ENCODE measurements at places on chromosomes 5 and 9.

DNA sequence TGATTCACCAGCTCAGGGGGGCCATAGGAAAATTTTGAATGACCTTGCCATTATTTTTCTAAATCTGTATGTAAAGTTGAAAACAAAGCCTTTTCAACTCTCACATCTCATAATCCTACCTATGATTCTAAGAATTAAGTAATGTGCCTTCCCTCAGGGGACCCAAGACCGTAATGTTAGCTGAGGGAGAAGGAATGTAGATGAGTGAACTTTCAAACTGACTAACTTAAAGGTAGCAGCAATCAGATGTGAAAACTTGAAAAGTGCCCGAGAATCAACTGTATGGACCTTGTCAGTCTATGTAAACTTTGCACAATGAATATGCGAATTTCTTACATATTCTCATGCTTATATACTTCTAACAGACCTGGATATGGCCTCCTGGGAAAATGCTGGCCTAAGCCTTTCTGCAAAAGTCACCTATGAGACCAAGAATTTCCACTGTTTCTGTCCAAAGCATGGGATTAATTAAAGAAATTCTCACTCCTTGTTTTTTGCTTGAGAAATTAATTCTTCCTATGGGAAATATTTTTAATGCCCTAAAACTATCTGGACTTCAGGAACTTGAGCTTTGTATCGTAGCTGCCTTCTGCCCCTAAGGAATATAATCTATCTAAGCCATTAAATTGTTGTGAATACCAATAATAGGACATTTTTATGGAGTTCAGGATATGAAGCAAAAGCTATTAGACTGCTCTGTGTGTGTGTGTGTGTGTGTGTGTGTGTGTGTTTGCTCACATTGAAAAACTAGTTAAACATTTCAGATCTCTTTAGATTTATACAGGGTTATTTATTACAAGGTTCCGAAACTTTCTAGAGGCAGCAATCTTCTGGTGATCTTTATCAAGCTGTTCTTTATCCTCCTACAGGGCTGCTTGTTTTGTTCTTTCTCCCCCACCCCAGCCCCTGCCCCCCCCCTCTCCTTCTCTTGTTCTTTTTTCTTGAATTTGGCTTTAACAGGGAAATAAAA, 169.1 kb upstream of the CLINT1 start:
- DNase-seq = no peak

- no peak for DNase-seq
These were observed 223.5 kb downstream of the GRIA1 start for GRCh38 chr5:153713943-153714342.

DNA sequence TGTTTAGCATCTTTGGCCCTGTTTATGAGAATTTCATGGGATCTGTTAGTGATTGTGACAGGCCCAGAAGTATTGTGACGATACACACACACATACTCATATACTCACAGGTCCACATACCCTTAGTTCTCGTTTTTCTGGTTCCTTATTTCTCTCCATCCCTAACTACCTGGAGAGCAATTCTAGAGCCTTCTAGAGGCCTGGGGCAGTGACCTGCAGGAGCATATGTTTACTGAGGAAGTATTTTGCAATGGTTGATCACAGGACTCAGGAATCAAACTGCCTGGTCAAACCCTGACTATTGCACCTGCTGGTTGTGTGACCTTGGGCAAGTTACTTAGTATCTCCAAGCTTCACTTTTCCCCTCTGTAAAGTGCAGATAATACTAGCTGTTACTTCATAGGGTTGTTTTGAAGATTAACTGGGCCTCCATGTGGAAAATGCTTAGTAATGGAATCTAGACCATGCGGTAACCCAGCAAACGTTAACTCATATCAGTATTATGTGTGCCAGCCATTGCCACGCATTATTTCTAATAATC, 8.7 kb downstream of the PAPPA start:
- DNase-seq = no peak

GRCh38 chr5:2806176-2806575, 54.7 kb upstream of the IRX2 start:
- no peak for DNase-seq

GRCh38 chr9:35168963-35169362, 7.2 kb downstream of the UNC13B start:
- DNase-seq = no peak

DNA sequence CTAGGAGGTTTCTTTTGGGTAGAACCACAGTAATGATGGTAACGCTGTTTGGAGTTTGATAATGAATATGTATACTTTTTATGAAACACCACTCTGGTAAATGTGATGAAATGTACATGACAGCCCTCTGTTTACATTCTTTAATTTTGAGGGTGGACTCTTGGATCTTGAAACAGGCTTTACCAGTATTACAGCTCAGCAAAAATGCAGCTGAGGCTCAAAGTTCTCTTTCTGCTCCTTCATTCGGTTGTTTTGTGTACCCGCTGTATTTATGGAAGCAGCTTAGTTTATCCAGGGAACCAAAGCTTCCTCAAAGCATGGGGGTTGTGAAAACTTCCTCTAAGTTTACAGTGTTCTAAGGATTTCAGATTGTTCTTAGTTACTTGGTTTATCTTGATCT, 11.1 kb downstream of the GAPVD1 start:
- no peak for DNase-seq

DNA sequence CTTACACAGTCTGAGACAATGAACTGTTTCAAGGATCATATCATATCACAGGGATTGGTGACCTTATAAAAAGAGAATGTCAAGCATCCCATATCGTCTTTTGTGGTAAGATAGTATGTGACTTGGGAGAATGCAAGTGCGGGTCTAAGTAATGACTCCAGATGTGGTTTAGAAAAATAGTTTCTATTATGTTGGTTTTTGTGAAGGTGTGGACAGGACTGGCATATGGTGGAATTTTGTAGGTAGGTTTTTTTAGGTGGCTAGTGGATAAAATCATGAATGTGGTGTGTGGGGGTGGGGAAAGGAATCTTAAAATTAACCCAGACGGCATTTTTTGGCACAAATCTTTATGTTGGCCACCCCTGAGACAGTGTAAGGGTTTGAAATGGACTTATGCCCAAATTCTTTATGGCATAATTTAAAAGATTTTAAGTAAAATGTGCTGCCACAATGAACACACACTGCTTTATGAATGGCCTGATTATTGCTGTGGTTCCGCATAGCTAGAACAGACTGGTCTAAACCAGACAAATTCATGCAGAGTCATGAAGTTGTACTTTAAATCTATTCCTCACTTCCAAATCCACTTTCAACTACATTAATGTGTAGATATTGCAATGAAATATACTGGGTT, 204.8 kb upstream of the HAPLN1 start:
- DNase-seq = no peak

- DNase-seq = no peak
These were observed 7.8 kb downstream of the MRPS2 start for GRCh38 chr9:135508211-135508820.

DNA sequence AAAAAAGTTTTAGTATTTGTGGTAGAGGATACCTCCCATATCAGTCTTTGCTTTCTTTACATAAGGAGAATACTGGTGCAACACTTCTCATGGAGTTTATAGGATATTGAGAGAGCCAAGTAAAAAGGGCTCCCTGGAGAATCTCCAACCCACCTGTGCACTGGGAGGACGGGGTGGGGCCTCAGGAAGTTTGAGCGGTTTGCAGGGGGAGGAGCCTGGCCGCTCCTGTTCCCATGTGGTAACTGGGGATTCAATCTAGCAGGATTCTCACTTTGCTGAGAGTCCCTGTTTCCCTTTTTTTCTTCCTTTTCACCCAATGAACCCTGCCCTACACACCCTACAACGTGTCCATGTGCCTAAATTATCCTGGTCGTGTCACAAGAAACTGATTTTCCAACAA, 82.8 kb downstream of the APTX start:
- DNase-seq = no peak

DNA sequence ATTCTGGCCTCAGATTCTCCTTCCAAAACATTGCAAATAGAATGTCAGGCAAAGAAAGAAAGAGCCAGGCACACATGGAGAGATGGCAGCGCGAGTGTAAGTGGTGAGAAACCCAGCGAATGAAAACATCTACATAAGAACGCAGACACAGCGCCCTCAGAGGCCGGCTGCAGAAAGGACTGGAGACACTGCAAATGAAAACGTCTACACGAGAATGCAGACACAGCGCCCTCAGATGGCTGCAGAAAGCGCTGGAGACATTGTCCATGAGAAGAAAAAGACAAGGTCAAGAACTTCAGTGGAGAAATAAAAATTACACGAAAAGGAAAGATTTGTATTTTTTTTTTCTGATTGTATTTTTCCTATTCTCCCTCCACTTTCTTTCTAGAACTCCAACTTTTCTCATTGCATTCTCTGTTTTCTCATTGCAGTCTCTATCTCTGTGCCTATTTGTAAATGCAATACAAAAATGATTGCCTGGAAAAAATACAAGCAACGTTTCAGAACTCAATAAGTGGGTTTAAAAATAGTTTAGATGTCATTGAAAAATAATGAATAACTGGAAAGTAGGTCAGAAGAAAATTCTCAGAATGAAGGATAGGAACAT, 117.9 kb upstream of the LPCAT1 start:
- DNase-seq = peak; percentile 85

DNA sequence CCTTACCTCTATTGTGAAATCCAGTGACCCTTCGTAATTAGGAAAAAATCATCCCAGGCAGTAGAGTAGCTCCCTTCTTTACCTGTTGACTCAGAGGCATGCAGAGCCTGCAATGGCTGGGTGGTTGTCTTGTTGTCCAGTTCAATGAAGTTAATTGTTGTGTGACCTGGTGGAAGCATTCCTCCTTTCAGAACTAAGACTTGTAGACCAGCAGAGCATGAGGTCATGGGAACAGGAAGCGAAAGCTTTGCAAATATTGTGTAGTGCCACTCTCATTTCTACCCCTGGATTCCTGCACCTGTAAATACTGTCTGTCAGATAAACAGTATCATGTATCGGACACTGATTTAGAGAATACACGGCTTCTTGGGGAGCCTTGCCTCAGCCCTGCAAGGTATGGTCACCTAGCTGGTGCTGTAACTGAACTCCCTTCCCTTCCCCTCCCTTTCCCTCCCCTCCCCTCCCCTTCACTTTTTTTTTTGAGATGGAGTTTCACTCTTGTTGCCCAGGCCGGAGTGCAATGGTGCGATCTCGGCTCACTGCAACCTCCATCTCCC, 5.7 kb upstream of the PRXL2C start:
- no peak for DNase-seq

DNA sequence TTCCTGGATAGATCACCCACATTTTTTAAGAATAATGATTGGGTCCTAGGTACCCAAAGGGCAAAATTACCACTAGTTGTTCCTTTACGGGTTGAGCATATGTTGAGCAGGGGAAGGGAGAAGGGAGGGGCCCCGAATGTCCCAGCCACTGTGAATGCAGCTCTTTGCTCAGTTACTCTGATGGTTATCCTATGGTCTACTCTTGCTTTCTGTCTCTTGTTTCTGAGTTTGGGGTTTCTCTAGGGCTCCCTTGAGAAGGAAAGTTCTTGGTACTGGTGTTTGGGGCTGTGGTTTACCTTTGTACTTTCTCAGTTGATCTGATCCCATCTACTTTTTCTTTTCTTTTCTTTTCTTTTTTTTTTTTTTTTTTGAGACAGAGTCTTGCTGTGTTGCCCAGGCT, 55.6 kb downstream of the ALG2 start:
- no peak for DNase-seq

DNA sequence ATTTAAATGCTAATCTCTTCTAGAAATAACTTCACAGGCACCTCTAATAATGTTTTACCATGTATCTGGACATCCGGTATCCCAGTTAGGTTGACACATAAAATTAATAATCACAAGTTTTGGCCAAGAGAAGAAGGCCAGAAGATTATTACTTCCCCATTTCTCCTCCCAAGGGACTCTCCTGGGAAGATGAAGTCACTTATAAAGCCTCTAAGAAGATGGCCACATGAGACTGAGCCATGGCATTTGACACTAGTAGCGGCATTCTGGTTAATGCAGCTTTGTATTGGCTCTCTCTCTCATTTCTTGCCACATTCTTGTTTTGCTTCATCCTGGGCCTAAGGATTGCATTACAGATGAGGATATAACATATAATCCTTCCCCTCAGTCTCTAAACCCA, 34.5 kb upstream of the RASA1 start:
- no peak for DNase-seq

DNA sequence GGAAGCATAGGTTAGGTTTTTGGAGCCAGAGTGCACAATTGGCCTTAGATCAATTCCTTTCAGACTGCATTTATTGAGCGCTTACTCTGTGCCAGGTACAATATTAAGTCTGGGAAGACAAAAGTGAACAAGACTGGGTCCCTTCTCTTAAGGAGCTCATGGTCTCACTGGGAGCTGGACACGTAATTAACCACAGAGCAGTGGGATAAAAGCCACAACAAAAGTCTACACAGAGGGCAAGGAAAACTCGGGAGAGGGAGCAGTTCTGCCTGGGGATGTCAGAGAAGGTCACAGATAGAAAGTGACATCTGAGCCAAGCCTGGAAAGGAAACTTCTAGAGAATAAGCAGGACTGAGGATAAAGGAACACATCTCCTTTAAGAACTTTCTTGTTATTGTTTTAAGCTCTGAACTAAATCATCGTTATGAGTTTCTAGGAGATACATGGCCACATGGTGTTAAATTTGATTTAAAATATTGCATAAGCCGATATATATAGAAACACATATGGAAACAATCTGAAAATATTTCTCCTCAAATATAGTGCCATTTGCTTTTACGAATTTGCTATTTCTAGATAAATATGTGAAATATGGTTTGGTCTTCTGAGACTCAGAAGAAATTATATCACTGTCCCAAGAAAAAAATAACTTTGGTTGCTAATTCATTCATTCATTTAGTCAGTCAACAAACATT, 40.1 kb upstream of the PDE8B start:
- no peak for DNase-seq

GRCh38 chr5:9411142-9411541, 134.7 kb downstream of the SEMA5A start:
- no peak for DNase-seq

- DNase-seq = no peak
These were observed 258.4 kb downstream of the GRIA1 start for GRCh38 chr5:153748823-153749222.

DNA sequence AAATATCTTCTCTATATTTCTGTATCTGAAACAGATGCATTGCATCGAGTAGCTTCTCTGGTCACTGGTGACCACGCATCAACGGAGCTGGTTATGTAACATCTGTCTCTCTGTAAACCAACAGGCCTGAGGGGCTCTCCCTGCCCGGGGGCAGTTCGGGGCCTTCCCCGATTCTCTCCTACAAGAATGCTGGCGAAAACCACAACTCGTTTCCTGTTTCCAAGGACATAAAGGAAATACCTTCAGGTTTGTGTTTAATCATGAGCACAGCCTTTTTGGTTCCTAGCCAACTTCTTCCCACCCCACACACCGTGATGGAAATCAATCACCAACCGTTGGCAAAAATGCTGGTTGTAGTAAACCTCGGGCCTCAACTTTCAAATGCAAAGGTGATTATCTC, 25.1 kb downstream of the GDNF start:
- no peak for DNase-seq

DNA sequence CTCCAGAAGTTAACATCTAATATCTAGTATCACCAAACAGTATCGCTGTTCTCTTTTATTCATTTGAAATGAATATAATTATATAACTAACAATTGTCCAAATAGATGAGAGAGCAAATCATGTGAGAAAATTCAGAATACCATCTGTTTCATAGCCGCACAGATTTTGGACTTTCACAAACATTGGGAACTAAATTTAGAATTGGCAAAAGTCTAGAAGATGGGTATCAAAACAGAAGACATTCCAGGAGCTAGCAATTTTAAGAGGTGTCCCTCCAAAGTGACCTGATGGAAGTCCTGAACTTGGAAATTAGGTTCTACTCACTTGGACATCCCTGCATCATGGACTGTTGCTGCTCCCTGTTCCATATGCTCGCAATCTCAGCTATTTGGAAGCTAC, 57.0 kb upstream of the FSD1L start:
- DNase-seq = no peak
